Esophagus squamous epithelium (tissue), 5 donors: ENCODE measurements at places on chromosomes 3 and 15.

DNA sequence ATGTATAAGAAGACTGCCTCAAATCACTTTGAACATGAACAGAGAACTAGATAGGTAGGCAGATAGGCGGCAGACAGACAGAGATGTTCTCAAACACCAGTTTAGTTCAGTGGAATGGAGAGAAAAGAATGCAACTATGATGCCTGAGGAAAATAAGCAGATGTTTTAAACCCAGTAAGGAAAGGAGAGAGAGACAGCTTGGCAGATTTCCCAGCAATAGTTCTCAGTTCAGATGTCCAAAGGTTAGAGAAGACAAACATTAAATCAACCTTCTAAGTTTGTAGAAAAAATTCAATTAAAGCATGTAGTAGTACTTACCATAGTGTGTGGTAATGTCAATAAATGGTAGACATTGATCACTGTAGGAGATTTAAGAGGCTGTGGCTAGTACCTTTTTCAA, 209.6 kb upstream of the PFN2 start:
- DNase-seq = no peak

- DNase-seq = no peak
Measured at GRCh38 chr3:72041076-72041475, 256.1 kb upstream of the PROK2 start.

DNA sequence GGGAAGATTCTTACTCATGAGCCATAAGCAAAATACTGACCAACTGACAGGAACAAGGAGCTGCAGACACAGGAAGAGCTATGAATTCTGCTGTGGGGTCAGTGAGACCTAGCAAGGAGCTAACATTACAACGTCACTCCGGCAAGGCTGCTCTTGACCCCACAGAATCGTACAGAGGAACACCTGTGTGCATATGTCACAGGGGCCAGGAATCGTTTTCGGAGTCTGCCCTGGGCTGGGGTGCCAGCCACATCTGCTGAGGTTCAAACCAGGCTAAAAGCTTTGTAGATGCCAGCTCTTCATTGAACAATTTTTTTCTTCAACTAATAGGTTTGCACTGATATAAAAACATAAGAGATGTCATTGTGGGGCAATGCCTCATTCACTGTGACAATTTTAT, 82.6 kb downstream of the LRRK1 start:
- no peak for DNase-seq

DNA sequence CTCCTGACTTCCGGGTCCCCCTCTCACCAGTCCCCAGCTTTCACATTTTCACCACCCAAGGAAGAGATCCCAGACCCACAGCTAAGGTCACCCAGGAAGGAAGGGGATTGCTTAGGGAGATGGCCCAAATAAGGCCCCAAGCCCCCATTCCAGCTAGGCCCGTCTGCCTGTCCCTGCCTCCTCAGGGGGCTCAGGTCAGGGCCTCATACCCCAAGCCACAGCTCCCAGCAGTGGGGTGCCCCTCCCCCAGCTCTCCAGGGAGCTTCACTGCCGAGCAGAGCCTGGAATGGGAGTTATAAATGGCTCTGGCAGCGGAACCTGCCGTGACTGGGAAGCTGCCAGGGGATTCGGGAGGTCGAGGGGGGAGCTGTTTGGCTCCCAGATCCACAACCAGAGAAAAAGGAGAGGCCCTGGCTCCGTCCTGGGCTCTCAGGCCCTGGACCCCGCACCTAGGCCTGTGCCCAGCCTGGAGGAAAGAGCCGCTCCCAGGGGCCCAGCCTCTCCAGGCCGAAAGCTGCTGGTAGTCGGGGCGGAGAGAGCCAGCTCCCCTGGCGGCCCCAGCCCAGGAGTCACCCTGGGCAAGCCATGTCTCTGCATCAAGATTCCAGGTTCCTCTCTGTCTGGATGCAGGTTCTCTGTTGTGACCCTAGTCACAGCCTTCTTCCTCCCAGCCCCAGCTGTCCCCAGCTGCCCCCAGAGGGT, 550 bp downstream of the CCDC9B start:
- no peak for DNase-seq

DNA sequence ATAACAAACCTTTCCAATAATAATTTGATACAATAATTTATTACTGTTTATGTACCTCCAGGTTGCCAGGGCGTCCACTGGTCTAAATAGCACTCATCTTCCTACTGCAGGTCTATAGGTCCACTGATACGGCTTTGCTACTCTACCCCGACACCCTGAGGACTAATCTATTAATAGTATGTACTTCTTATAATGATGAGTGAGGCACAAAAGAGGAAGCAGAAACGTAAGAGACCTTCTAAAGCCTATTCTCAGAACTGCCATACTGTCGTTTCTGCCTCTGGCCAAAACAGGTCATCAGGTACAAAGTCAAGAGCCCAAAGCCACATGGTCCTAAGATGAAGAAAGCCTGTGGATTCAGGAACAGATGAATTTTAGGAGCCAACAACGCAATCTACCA, 163.2 kb upstream of the GRM7 start:
- no peak for DNase-seq

- no peak for DNase-seq
Measured at GRCh38 chr15:80906159-80906766, 83.4 kb downstream of the MESD start.

- no peak for DNase-seq
Measured at GRCh38 chr3:196208942-196209695, 2.1 kb downstream of the ZDHHC19 start.

- DNase-seq = no peak
Measured at GRCh38 chr3:144109944-144110343, 138.3 kb downstream of the DIPK2A start.

DNA sequence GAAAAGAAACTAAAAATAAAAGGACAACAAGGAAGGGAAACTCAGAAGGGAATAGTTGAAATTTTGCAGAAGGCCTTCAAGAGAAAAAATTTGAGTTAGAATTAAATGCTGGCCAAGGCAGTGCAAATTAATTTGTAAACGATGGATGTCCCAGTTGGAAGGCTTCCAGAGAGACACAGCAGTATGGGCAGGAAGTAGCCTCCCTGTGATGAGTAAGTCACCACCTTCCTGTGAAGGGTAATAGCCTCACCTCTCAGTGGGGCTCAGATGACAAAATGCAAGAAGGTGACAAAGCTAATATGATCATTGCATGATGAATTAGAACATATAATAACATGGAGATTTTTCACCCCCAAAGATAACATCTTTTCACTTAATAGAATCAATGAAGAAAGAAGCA, 27.3 kb upstream of the TMCO5A start:
- no peak for DNase-seq

DNA sequence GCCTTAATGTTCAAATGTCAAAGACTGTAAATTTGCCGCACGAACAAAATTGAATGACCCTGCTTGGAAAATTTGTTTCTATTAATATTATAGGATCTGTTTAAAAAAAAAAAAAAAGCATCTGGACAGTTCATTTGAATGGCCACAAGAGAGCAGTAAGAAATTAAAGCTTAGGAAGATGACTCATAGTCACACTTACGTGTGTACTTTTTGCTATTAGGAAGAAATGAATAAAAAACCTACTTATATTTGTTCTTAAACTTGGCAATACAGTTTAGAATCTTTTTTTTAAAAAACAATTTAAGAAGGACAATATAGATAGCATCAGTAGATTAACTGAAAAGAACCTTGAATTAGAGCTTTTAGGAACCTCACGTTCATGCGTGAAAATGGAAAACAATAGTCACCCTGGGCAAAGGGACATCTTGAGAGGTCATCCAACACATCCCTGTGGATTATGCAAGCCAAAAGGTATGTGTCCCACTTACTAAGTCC, 621.8 kb downstream of the MECOM start:
- no peak for DNase-seq

- no peak for DNase-seq
Measured at GRCh38 chr3:147575391-147575790, 166.2 kb downstream of the ZIC1 start.

GRCh38 chr3:51031666-51032065, 353.4 kb upstream of the MANF start:
- no peak for DNase-seq

- DNase-seq = no peak
Measured at GRCh38 chr15:59051873-59052861, 52.8 kb upstream of the CCNB2 start.

GRCh38 chr3:184805351-184806038, 6.5 kb upstream of the VPS8 start:
- DNase-seq = no peak

- DNase-seq = no peak
Measured at GRCh38 chr3:52090131-52090932, 34.0 kb upstream of the DUSP7 start.

GRCh38 chr15:57878573-57878972, 172.1 kb downstream of the POLR2M start:
- no peak for DNase-seq

GRCh38 chr15:83695901-83696425, 42.0 kb downstream of the ADAMTSL3 start:
- DNase-seq = no peak

DNA sequence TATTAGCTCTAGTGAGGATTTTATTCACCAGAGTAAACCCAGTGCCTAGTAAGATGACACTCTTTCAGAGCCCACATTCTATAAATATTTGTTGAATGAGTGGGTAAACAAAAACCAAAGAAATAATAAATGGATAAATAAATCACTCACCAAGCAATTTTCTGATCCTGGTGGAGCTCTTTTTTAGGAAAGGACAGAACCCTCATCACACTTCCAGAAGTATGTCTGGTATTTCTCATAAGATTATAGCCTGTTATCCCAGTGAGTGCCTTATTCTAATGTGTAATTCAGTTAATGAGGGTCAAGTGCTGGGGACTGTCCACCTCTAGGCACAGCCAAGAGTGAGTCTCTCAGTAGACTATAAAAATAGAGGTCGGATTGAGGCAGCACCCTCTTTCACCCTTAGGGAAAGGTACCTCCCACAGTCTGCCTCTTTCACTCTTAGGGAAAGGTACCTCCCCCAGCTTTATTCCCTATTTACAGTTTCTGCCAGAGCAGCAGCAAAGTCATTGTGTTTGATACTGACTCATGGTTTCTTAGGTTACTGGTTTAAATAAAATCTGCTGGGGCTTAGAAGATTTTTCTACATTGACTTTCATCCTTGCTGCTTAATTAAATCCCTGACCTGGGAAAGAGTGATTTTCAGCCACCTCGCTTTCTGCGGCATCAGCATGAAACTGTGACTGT, 145.0 kb downstream of the STAC start:
- no peak for DNase-seq

DNA sequence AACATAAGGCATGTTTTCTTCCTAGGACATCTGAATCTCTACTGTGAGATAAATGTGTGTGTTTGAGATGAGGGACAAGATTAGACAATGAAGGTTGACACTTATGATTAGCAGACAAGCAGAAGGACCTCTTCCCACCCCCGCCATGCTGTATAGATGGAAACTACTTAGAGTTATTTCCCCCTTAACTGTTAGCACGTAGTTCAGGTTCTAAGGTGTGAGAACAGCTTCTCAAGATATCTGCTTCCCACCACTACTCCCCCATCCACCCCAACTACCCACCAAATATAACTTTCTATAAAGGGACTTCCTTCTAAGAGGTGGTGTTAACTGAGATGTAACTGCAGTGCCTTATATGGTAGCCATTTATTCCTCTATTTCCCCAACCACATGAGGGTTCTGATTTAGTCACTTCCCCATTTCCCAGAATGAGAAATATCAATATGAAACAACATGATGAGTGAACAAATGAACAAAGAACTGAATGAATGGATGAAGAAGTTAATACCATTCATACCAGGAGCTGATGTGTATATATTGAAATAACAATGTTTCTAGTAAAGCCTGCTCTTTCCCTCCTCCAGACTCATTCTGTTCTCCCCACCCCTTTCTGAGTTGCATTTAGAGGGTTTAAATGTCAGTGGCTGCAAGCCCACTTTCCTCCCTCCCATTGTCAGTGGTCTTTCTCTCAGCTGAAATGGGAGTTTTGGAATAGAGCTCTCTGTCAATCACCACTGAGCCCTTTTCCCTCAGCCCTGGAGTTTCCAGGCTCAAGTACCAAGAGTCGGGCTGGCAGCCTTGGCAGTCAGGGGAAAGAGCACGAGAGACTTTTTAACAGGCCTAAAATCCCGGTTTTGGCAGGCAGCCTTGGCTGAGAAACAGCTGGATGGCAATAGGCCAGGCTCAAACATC, 7.7 kb upstream of the RFTN1 start:
- no peak for DNase-seq

GRCh38 chr3:10238345-10239183, 9.7 kb upstream of the TATDN2 start:
- DNase-seq = no peak

GRCh38 chr3:60142009-60142408, 1092.2 kb upstream of the CFAP20DC start:
- no peak for DNase-seq
